Cardiac fibroblast (primary cell): ENCODE measurements at places on chromosomes 2 and 18.

GRCh38 chr2:70726947-70727725 is 40.9 kb downstream of the ADD2 start:
- peak; percentile 50 for DNase-seq

GRCh38 chr2:124753842-124754241 is 728.8 kb downstream of the CNTNAP5 start:
- DNase-seq = no peak

DNA sequence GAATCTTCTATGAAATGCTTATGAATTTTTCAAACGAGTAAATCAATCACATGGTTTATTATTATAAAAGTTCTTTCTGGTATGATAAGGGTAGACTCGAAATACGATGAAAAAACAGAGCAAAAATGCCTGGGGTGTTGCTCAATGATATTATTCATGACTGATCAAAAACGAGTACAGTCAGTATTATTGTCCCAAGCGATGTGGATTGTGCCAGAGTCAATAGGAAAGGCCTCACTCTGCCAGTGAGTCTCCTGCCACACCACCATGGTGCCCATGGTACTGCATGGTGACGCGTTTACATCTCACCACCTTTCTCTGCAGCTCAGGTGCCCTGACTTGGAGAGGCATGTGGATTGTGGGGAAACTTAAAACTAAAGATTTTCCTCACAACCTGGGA is 58.5 kb downstream of the KCTD1 start:
- peak; percentile 69 for DNase-seq

GRCh38 chr2:46200861-46201605 is 96.2 kb upstream of the EPAS1 start:
- DNase-seq = no peak

GRCh38 chr2:236236559-236237452 is 27.4 kb downstream of the ASB18 start:
- no peak for DNase-seq

DNA sequence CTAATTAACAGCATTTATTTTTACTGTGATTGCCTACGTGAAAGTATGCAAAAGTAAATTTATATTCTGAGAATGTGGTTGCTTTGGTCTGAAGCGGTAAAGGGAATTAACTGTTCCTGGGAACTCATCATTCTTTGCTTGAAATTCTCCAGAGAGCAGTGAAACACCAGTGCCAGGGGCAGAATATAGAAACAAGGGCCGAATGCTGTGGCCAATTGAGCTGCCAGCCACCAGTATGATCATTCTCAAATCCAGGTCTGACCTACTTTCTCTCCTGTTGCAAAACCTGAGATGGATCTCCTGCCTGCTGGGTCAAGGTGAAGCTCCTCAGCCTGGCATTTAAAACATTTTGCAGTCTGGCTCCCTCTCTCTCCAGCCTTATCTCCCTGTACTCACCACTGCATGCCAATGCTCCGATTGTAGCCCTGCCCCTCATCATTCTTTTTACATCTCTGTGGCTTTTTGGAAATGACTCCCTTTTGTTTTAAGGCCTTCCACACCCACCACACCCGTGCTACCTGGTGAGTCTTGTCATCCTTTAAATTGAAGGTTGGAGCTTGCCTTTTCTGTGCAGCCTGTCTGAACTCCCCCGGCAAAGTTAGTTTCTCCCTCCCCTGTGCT is 94.5 kb upstream of the TMEM178A start:
- DNase-seq = peak; percentile 18
